ENCODE measurements at places on chromosomes 5 and 9.

GRCh38 chr9:129275626-129276247 is 97.7 kb upstream of the IER5L start:
- no peak for DNase-seq
- peaks cover 32% of the 10 kb centered on the region for H3K27me3 ChIP-seq
- H3K36me3 ChIP-seq: no peaks in the 10 kb centered on the region
- peaks cover 14% of the 10 kb centered on the region for H3K4me1 ChIP-seq

DNA sequence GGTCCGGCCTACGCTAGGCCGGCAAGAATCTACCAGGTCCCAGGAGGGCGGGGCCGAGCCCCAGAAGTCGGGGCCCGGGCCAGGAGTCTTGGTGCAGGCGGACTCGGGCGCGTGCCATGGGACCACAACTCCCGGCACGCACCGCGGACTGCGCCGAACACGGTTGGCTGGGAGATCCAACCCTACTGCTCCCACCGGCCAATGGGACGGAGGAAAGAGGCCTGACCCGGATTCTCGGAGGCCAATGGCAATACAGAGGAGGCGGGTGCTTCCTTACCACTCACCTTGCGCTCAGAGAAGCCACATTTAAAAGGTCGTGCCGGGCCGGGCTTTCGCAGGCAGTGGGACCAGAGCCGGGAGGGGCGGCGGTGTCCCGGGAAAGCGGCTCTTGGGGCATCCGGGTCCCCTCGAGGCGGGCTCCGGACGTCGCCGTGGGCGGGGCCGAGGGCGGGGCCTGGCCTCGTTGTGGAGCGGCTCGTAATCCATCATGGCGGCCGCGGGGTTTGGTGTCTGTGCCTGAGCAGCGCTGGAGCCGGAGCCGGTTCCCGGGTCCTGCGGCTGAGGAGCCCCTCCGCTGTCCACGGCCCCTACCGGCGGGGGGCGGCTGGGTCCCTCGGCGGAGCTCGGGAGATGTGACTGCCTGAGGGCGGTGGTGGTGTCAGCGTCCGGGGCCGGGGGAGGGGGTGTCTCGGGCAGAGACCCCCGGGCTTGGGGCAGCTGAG is 19.1 kb downstream of the EXOSC2 start:
- H3K36me3 ChIP-seq: no peaks in the 10 kb centered on the region
- H3K4me3 ChIP-seq: peak overlapping the region; percentile 93
- peaks cover 23% of the 10 kb centered on the region for H3K4me1 ChIP-seq
- H3K27ac ChIP-seq: peak overlapping the region; percentile 95
- DNase-seq: peak; percentile 93

- no peak overlapping the region for H3K27ac ChIP-seq
- no peak overlapping the region for H3K4me3 ChIP-seq
- no peaks in the 10 kb centered on the region for H3K36me3 ChIP-seq
- no peaks in the 10 kb centered on the region for H3K27me3 ChIP-seq
- DNase-seq: no peak
- no peaks in the 10 kb centered on the region for H3K4me1 ChIP-seq
These were observed 214.6 kb upstream of the C9orf72 start for GRCh38 chr9:27787891-27788290.

DNA sequence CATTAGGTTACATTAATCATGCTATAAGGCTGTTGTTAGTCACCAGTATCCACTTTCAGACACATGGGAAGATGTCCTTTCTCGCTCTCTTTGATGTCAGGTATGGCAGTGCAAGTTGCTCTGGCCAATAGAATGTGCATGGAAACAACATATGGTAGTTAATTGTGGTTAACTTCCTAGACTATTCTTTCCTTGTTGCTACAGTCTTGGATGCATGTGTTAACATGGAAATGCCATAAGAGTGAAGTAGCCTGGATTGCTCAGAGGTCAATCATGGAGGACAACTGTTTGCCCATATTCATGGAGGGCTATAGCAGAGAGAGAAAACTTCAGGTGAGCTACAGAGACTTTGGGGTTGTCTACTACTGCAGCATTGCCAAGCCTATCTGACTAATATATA is 245.8 kb upstream of the GAS1 start:
- no peak overlapping the region for H3K4me3 ChIP-seq
- H3K36me3 ChIP-seq: no peaks in the 10 kb centered on the region
- no peak overlapping the region for H3K27ac ChIP-seq
- H3K27me3 ChIP-seq: no peaks in the 10 kb centered on the region
- H3K4me1 ChIP-seq: peaks cover 2% of the 10 kb centered on the region
- no peak for DNase-seq

- no peak overlapping the region for H3K27ac ChIP-seq
- H3K4me3 ChIP-seq: no peak overlapping the region
- no peaks in the 10 kb centered on the region for H3K4me1 ChIP-seq
- no peaks in the 10 kb centered on the region for H3K36me3 ChIP-seq
These were observed 104.1 kb downstream of the TLE1 start for GRCh38 chr9:81585191-81585763.

DNA sequence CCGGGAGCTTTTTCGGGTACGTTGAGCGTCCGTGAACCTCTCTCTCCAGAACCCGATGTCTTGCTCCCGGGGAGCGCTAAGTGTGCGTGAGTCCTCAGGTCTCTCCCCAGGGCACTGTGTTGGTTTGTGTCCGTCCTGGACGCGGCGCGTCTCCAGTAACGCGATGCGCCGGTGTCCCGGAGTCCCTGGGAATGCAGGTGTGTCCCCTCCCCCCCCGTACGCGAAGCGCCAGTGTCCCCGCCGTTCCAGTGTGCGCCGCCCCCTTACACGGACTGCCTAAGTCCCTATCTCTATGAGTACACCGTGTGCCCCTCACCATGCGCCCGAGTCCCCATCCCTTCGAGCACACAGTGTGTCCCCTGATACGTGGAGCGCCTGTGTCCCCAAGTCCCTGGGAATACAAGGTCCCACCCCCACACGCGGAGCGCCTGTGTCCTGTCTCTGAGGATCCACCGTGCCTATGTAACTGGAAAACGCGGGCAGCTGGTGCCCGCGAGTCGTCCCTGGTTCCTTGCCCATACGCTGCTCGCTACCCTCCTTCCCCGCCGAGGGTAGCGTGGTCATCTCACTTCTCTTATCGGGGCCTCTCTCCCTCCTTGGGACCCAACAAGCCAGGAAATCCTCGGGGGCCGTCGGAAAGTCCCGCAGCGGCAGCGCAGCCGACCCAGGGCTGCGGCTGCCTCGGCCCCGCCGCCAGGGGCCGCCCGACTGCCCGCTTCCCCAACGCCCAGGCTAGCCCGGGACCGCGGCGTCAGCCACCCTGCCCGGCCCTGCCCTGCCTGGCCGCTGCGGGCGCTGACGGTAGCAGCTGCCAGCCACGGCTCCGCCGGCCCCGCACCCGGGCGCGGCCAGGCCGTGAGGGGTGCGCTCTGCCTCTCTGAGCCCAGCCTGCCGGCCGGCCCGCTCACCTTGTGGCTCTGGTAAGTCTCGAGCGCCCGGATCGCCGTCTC is 709 bp downstream of the ELL2 start:
- DNase-seq: peak; percentile 61
- H3K4me3 ChIP-seq: peak overlapping the region; percentile 88
- H3K36me3 ChIP-seq: no peaks in the 10 kb centered on the region
- H3K27me3 ChIP-seq: no peaks in the 10 kb centered on the region

- no peak overlapping the region for H3K4me3 ChIP-seq
- H3K4me1 ChIP-seq: no peaks in the 10 kb centered on the region
- no peak for DNase-seq
These were observed 44.4 kb downstream of the BNC2 start for GRCh38 chr9:16825971-16826625.

- peaks cover 17% of the 10 kb centered on the region for H3K27me3 ChIP-seq
- no peak for DNase-seq
- H3K4me3 ChIP-seq: no peak overlapping the region
- H3K4me1 ChIP-seq: peaks cover 18% of the 10 kb centered on the region
- no peaks in the 10 kb centered on the region for H3K36me3 ChIP-seq
These were observed 16.9 kb upstream of the FER start for GRCh38 chr5:108730617-108731340.

DNA sequence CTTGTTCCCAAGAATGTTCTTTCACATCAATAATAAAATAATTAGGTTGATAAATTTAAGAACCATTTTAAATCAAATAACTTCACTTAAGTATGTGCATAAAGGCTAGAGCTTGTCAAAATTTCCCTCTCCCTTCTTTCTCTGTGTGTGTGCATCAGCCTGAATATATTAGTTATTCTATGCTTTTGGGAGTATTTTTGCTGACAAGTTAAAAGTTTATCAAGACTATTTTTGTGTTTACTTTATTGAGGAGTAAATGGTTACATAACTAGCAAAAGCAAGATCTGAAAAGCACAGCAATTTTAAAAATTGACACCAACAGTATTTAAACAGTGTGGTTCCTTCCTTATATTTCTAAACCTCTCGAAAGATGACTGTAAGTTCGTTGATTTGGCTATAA is 261.7 kb downstream of the ISL1 start:
- no peak overlapping the region for H3K4me3 ChIP-seq
- H3K4me1 ChIP-seq: no peaks in the 10 kb centered on the region
- DNase-seq: no peak

DNA sequence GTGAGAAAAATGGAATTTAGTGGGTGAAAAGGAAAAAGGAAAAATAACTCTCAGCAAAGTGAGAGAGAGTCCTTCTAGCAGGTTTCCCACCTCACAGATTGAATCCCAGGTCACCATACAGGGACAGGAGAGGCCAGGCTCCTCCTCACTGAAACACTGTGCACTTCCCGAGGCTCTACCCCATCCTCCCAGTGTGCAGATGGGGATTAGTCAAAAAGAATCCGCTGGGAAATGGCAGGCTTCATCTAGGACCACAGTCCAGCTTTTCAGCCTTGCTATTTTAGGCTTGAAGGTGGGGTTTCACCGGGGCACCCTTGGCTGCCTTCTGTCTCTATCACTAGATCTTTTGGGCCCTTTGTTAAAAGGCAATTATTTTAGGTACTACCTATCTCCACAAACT is 47.8 kb downstream of the YIPF5 start:
- no peaks in the 10 kb centered on the region for H3K36me3 ChIP-seq
- no peak overlapping the region for H3K27ac ChIP-seq
- no peak for DNase-seq

DNA sequence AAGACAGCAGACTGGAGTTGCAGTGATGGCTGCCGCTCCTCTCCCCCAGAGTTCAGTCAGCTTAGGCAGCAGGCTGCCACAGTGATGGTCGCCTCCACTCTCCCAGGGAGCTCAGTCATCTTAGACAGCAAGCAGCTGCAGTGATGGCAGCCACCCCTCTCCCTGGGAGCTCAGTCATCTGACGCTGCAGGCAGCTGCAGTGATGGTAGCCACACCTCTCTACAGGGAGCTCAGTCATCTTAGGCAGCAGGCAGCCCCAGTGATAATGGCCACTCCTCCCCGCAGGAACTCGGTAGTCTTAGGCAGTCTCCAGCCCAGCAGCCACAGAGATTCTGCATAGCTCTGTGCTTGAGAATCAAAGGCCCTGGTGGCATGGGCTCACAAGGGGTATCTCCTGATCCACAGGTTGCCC is 582.7 kb downstream of the DTWD2 start:
- no peak overlapping the region for H3K4me3 ChIP-seq
- no peak overlapping the region for H3K27ac ChIP-seq
- no peaks in the 10 kb centered on the region for H3K4me1 ChIP-seq
- no peak for DNase-seq
- no peaks in the 10 kb centered on the region for H3K27me3 ChIP-seq

- peaks cover 3% of the 10 kb centered on the region for H3K27me3 ChIP-seq
- H3K4me3 ChIP-seq: no peak overlapping the region
- H3K27ac ChIP-seq: no peak overlapping the region
- no peaks in the 10 kb centered on the region for H3K4me1 ChIP-seq
These were observed 94.2 kb upstream of the RUSC2 start for GRCh38 chr9:35395706-35396101.

GRCh38 chr5:126681970-126682369 is 81.2 kb downstream of the PHAX start:
- H3K36me3 ChIP-seq: no peaks in the 10 kb centered on the region
- H3K4me1 ChIP-seq: peaks cover 7% of the 10 kb centered on the region
- DNase-seq: no peak
- no peak overlapping the region for H3K4me3 ChIP-seq
- H3K27ac ChIP-seq: no peak overlapping the region
- H3K27me3 ChIP-seq: peaks cover 8% of the 10 kb centered on the region

- no peak overlapping the region for H3K27ac ChIP-seq
- no peak for DNase-seq
- no peaks in the 10 kb centered on the region for H3K36me3 ChIP-seq
- H3K27me3 ChIP-seq: peaks cover 3% of the 10 kb centered on the region
- H3K4me1 ChIP-seq: no peaks in the 10 kb centered on the region
These were observed 92.7 kb upstream of the RUSC2 start for GRCh38 chr9:35397216-35397698.

GRCh38 chr9:74942801-74943200 is 9.9 kb downstream of the C9orf40 start:
- no peak for DNase-seq
- H3K4me3 ChIP-seq: no peak overlapping the region
- no peaks in the 10 kb centered on the region for H3K27me3 ChIP-seq
- no peaks in the 10 kb centered on the region for H3K36me3 ChIP-seq
- H3K27ac ChIP-seq: no peak overlapping the region

DNA sequence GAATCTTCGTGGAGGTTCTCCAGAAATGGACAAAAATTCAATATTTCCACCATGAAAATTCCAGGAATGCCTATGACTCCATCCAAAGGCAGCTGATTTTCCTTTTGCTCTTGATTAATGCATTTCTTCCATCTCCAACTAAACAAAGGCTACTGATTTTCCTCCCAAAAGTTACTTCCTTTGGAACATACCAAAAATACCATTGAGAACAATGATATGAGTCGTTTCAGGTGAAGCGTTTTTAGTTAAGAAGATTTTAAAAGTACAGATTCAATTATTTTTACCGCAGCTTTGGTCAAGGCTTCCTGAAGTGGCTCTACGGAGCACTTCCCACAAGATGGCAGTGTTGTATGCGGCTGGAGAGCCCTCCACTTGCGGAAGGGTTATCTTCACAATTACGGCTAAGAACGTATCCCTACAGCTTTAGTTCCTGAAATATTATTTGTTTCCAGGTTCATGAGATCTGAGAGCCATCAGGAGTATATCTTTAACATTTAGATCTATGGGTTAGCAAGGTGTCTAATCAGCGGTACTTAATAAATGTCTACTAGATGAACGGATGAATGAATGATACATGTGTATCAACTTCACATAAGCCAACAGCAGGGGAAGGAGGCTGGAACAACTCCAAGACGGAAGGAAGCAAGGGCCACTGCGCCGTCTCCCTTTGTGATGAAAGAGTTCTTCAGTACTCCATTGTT is 35.9 kb upstream of the ARSB start:
- H3K27me3 ChIP-seq: no peaks in the 10 kb centered on the region
- H3K36me3 ChIP-seq: no peaks in the 10 kb centered on the region
- peak; percentile 37 for DNase-seq
- no peak overlapping the region for H3K4me3 ChIP-seq

DNA sequence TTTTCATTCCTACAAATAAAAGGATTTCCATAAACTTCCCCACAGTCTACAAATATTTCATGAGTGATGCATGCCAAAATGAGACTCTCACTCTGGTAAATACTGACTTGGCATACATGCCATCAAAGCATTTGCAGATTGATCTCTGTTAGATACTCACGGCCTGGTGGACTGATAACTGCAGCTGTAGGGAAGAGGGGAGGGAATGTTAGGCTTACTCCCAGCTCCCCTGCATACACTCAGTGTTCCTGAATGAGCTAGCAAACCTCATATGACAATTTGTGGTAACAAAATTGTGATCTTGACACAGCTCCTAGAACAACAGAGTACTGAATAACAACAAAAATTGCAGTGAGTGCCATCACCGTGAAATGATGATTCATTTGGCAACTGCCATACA is 435.3 kb downstream of the NR2F1-AS1 start:
- no peaks in the 10 kb centered on the region for H3K27me3 ChIP-seq
- DNase-seq: no peak
- no peak overlapping the region for H3K27ac ChIP-seq
- H3K4me1 ChIP-seq: no peaks in the 10 kb centered on the region

GRCh38 chr9:124291801-124292396 is 34.1 kb downstream of the NEK6 start:
- DNase-seq: no peak
- no peak overlapping the region for H3K4me3 ChIP-seq
- H3K36me3 ChIP-seq: no peaks in the 10 kb centered on the region
